HuH-7 (cell line): ENCODE measurements at places on chromosomes 2 and 18.

DNA sequence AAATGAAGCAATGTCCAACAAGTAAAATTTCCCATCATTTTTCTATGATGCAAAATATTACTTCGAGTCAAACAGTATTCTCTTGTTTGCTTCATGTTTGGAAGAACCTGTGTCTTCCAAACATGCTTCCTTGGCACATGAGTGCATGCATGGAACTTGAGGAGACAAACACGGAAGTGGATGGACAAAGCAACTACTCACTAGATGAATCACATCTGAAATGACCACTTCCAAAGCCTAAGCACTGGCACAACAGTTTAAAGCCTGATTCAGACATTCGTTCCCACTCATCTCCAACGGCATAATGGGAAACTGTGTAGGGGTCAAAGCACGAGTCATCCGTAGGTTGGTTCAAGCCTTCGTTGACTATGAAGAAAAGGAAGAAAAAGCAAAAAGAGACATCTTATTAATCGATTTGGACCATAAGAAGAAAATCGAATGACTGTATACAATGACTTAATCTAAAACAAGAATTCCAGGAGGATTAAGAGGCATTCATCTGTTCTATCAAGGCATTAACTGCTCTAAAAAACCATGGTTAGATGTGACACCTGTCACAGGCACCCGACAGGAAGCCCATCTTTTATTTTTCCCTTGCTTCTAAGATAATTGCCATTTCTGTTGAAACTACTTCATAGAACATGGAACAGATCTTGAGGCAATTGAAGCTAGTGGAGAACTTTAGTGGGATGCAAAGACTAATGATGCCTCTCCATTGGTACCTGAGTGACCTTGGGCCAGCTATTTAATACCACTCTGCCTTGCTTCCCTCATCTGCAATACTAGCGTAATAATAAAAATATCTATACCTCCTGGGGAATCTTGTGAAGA is 56.0 kb downstream of the ATIC start:
- no peak for DNase-seq

- no peak for DNase-seq
Measured at GRCh38 chr2:239630618-239631286, 229.9 kb upstream of the HDAC4 start.

DNA sequence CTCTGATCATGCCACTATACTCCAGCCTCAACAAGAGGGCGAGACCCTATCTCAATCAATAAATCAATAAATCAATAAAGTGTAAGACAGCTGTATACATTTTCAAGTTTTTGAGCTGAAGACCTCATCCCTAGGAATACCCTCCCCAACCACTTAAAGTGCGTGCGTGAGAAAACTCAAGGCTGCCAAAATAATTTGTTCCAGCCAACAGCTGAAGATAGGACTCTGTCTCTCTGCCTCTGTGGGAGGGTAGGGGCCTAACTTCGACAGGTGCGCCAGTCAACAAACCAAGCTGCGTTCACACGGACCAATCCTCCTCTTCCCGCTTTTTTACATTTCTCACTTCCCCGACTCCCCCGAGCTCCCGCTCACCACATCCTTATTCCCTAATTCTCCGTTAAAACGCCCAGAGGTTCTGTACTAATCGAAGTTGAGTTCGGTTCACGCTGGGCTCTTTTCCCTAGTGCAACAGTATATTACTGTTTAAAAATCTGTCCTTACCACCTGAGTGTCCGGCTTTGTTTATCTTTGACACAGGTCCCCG is 618 bp downstream of the POLR2D start:
- no peak for DNase-seq

DNA sequence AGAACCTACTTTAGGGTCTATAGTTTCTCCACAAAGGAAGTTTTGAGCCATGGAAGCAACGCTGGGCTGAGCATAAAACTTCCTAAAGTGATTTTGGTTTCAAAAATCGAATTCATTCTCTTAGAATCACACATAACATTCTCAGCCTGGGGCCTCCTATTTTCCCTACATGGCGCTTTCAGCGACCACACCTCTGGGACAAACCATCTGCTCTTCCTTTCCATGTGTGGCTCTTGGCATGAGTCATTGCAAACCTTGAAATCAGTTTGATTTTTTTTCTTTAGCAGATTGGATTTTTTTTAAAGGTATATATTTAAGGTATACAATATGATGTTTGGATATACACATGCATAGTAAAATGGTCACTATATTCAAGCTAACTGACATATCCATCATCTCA is 72.5 kb upstream of the APCDD1 start:
- no peak for DNase-seq

DNA sequence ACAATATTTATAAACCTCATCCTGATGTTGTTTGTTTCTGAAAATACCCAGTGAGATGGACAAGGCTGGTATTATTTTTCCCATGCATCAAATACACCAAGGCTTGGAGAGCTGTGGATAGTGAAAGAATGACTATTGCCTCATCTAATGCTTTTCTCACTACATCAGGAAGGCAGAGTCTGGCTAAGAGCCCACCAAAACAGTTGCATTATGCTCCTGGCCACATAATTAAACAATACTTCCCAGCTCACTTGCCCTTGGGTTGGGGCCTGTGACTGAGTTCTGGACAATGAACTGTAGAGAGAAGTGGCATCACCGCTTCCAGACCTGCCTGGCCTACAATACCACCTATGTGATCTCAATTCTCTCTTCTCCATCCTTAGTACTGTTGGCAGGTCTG is 46.4 kb upstream of the REEP1 start:
- DNase-seq: no peak

DNA sequence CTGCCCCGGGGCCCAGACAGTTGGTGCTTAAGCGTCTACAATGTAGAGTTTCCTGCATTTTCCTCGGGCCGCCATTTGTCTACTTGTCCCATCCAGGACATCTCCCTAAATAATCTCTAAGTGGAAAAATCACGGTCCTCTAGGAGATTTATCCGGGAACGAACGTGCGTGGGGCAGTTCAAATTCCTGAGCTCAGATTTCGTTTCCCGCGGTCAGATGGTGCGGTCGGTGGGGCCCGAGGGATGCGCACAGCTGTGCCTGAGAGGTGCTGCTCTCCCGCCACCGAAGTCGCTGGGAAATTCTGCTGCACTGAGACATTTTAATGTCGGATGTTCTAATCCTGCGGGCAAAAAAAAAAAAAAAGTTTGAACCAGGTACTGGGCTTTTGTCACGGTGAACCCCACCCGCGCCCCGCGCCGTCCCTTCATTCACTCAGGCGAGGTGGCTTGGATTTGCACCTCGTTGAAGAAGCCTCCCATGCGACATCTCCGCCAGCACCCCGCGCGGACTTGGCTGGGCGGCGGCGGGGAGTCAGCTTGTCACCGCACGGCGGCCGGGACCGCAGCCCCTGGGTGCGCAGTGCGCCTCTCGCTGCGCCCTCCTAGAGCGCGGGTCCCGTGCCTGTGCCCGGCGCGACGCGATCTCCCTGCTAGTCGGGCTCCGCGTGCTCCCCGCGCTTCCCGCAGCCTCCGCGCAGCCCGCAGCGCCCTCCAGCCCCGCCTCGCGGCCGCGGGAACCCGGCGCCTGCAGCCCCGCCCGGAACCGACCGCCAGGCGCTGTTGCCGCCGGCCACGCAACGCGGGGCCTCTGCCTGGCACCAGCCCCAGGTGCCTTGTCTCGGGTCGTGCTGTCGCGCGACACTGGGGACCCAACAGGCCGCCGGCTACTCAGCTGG is 191.9 kb upstream of the TCF4 start:
- DNase-seq: peak; percentile 40

DNA sequence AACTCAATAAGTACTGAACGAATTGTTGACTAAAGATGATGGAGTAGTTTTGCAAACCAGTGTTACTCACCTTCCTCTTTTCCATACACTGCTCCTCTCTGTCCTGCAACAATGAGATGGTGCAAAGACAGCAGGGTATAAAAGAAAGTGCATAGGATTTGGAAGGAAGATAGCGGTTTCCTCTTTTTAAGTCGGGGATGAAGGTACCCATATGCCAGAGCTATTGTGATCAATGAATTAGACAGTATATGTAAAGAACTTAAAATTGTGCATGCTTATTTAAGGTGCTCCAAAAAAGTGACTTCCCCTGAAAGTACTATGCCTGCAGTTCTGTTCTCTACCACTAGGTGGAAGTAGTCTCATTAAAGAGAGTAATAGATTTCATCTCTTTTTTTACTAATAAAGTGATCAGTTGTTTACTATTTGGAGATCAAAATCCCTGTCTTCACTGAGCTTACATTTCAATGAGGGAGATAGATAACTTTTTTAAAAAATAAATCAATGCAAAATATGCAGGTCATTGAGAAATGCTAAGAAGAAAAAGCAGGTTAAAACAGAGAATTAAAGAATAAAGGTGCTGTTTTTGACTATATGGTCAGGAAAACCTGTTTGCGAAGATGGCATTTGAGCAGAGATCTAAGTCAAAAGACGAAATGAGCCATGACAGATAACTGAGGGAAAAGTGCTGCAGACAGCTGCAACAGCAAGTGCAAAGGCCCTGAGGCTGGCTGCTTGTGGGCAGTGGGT is 339.7 kb upstream of the SLC14A2 start:
- DNase-seq: no peak

GRCh38 chr2:241743620-241744019 is 9.2 kb downstream of the D2HGDH start:
- DNase-seq: no peak

- DNase-seq: no peak
Measured at GRCh38 chr2:102063487-102063911, 71.7 kb downstream of the IL1R2 start.

- peak; percentile 51 for DNase-seq
Measured at GRCh38 chr2:68357605-68358337, 7.3 kb upstream of the PLEK start.

DNA sequence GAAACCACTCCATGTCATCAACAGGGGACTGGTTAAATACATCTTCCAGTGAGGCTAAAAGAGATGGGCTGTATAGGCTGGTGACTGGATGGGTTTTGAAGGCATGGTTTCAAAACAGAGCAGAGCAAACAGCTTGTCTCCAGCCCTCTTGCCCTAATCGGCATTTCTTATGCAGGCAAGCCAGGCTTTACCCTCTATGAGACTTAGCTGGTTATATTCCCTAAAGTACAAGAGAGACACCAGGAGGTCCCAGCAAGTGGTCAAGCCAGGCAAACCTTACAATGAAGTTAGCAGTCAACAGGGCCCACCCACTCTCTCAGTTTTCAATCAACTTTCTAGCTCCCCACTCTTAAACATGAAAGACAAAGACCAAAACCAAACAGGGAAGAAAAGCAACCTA is 19.0 kb downstream of the OSBPL1A start:
- DNase-seq: no peak

- DNase-seq: no peak
Measured at GRCh38 chr18:59142274-59142673, 2.6 kb downstream of the SEC11C start.

- DNase-seq: peak; percentile 38
Measured at GRCh38 chr18:50559752-50560680, at the start of gene MAPK4. TSS of gene MAPK4 (plus strand) at chr18:50560087. CDS start at chr18:50663959, 103,872 bp downstream.

DNA sequence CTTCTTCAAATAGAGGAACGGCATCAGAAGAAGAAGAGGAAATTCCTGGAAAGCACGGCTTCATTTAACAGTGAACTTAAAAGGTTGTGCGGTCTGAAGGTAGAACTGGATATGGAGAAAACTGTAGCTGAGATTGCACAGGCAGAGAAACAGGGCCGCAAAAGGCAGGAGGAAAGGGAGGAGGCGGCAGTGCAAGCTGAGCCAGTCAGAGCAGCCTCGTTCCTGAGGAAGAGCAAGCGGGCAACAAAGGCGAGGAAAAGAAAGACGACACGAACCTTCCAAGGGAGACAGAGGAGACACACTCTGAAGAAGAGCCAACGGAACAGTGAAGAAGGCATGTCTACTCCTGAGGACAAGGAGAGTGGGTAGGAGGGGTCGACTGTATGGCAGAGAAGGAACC is 22.6 kb upstream of the GAREM2 start:
- no peak for DNase-seq

- no peak for DNase-seq
Measured at GRCh38 chr2:145757503-145758246, 1237.8 kb upstream of the ZEB2 start.
